ENCODE measurements at places on chromosomes 4 and X.
A peak's percentile ranks its signal among the peaks of the same experiment; 100 is the strongest.

- peaks cover 2% of the 10 kb centered on the region for H3K27me3 ChIP-seq
- H3K27ac ChIP-seq, result no peak overlapping the region
- no peak overlapping the region for H3K4me3 ChIP-seq
- H3K36me3 ChIP-seq, result no peaks in the 10 kb centered on the region
- H3K4me1 ChIP-seq, result peaks cover 2% of the 10 kb centered on the region
- no peak for DNase-seq
Measured at GRCh38 chrX:57573754-57574153, 18.1 kb upstream of the ZXDB start.

GRCh38 chr4:109562457-109563239 is 2.6 kb downstream of the MCUB start:
- DNase-seq, result no peak
- H3K27me3 ChIP-seq, result no peaks in the 10 kb centered on the region
- H3K36me3 ChIP-seq, result peaks cover 32% of the 10 kb centered on the region
- H3K27ac ChIP-seq, result no peak overlapping the region
- peak overlapping the region; percentile 17 for H3K4me3 ChIP-seq

DNA sequence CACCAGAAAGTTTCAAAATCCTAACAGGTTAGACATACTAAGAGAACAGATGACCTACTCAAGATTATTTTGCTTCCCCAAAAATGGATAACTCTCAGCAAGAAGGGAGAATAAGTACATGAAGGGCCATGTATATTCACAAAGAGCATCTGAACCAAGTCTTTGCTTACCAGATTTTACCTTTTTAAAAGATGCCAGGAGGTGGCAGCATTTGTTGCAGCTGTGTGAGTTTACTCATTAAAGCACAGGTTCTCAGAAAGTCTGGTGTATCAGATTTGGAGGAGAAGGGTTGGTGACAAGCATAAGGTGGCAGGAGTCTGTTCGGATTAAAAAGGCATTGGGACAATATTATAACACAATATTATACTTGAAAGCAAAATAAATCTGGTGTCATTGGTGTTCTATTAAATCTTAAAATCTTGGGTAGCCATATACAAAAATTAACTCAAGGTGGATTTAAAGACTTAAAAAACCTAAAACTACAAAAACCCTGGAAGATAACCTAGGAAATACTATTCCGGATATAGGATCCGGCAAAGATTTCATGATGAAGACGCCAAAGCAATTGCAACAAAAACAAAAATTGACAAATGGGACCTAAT is 51.3 kb upstream of the NFKB1 start:
- H3K27ac ChIP-seq, result no peak overlapping the region
- H3K36me3 ChIP-seq, result no peaks in the 10 kb centered on the region
- peak; percentile 42 for DNase-seq

- no peak for DNase-seq
- H3K4me3 ChIP-seq, result peak overlapping the region; percentile 74
- no peaks in the 10 kb centered on the region for H3K36me3 ChIP-seq
- H3K27ac ChIP-seq, result no peak overlapping the region
Measured at GRCh38 chrX:153667281-153667955, 6.2 kb downstream of the PNCK start.

DNA sequence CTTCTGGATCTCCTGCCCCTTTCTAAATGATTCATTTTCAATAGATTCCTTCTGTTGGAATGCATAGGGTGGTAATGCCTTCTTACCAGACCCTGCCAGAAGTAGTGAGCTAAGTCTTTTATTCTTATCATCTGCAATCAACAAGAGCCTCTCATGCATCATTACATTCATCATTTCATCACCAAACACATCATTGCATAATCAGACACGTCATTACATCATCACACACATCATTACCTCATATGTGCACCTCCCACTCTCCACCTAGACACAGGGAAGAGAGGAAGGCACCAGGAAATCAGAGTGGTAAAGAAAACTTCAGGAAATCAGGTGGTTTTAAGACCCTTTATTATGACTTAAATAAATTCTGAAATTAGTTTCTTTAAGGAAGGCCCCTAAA is 45.0 kb downstream of the VCX2 start:
- no peaks in the 10 kb centered on the region for H3K27me3 ChIP-seq
- H3K4me1 ChIP-seq, result no peaks in the 10 kb centered on the region
- no peak for DNase-seq

- H3K27ac ChIP-seq, result no peak overlapping the region
- no peaks in the 10 kb centered on the region for H3K27me3 ChIP-seq
- H3K4me3 ChIP-seq, result no peak overlapping the region
- H3K4me1 ChIP-seq, result no peaks in the 10 kb centered on the region
Measured at GRCh38 chr4:8402640-8403039, 37.9 kb downstream of the ACOX3 start.

- no peak overlapping the region for H3K4me3 ChIP-seq
- H3K27me3 ChIP-seq, result no peaks in the 10 kb centered on the region
- H3K27ac ChIP-seq, result no peak overlapping the region
- H3K4me1 ChIP-seq, result no peaks in the 10 kb centered on the region
- DNase-seq, result no peak
Measured at GRCh38 chr4:7226439-7226838, 34.1 kb downstream of the SORCS2 start.

- H3K27me3 ChIP-seq, result no peaks in the 10 kb centered on the region
- no peaks in the 10 kb centered on the region for H3K4me1 ChIP-seq
- no peaks in the 10 kb centered on the region for H3K36me3 ChIP-seq
- no peak overlapping the region for H3K27ac ChIP-seq
- H3K4me3 ChIP-seq, result no peak overlapping the region
Measured at GRCh38 chrX:101999644-102000539, 68.1 kb upstream of the ZMAT1 start.

- H3K27ac ChIP-seq, result no peak overlapping the region
- H3K4me3 ChIP-seq, result no peak overlapping the region
- no peaks in the 10 kb centered on the region for H3K36me3 ChIP-seq
- H3K4me1 ChIP-seq, result peaks cover 10% of the 10 kb centered on the region
- H3K27me3 ChIP-seq, result no peaks in the 10 kb centered on the region
- DNase-seq, result no peak
Measured at GRCh38 chr4:5942947-5943346, 50.1 kb upstream of the CRMP1 start.

- H3K4me3 ChIP-seq, result peak overlapping the region; percentile 37
- peak overlapping the region; percentile 49 for H3K27ac ChIP-seq
- no peaks in the 10 kb centered on the region for H3K27me3 ChIP-seq
- H3K4me1 ChIP-seq, result peaks cover 44% of the 10 kb centered on the region
- DNase-seq, result no peak
Measured at GRCh38 chr4:17805580-17806155, 4.9 kb downstream of the DCAF16 start.

GRCh38 chr4:16573739-16574138 is 324.7 kb downstream of the LDB2 start:
- no peaks in the 10 kb centered on the region for H3K36me3 ChIP-seq
- DNase-seq, result no peak
- no peak overlapping the region for H3K4me3 ChIP-seq

GRCh38 chr4:14096396-14096965 is 469.0 kb upstream of the BOD1L1 start:
- no peak for DNase-seq
- no peak overlapping the region for H3K4me3 ChIP-seq
- no peaks in the 10 kb centered on the region for H3K27me3 ChIP-seq
- no peak overlapping the region for H3K27ac ChIP-seq
- no peaks in the 10 kb centered on the region for H3K4me1 ChIP-seq

DNA sequence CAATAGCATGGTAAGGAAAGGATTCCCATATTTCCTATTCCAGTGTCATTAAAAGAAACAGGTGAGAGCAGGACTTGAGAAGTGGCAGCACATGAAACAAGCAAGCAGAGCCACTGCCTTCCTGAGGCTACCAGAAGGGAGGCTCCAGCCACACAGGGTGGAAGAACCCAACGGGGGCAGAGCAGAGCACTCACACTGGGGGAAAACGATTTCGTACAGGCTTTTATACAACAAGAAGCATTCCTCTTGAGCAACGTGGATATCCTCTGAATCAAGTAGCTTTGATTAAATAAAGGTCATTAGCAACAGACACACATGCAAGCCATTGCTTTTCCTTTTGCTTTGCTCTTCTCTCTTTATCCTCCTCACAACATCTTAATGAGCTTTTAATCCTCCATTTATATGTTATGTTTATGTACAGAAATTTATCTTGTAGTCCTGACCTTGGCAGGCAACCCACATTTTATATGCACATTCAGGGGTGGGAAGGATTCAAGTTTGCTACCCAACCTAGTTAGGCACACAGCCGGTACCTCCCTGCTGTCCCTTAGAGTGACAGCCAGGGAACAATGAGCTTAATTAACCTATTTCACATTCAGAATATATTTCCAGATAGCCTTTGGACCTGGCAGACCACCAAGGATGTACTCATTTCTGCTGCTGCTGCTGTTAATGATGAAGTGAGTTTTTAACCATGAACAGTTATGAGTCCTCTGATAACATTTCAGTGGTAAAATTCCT is 202.1 kb downstream of the ARHGAP24 start:
- no peak overlapping the region for H3K4me3 ChIP-seq
- H3K27ac ChIP-seq, result no peak overlapping the region
- no peak for DNase-seq

DNA sequence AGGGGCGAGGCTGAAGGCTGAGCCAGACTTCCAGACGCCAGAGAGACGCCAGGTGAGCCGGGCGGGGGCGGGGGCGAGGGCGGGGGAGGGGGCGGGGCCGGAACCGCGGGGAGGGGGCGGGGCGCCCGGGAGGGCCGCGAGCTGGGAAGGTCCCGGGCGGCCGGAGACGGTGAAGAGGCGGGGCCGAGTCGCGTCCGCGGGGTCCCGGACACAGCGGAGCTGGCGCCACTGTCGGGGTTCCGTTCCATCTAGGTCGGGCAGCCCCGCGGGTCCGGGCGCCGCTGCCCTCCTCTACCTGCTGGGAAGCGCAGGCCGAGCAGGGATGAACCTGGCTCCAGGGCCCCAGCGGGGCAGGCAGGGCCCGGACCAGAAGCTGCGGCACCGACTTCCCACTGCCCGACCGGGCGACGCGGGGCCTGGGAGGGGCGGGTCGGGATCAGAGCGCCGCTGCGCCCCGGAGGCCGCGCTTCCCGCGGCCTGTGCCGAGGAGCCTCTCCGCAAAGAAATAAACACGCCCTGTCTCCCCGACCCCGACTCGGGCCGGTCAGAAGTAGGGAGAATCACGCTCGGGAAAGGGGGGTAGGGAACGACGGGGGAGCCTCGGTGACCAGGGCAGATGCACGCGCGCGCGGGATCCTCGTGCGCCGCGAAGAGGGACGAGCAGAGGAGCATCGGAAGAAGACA is 10.6 kb downstream of the HMX1 start:
- H3K27ac ChIP-seq, result no peak overlapping the region
- no peak overlapping the region for H3K4me3 ChIP-seq
- no peak for DNase-seq
- H3K4me1 ChIP-seq, result peaks cover 2% of the 10 kb centered on the region
- H3K36me3 ChIP-seq, result no peaks in the 10 kb centered on the region

- no peak overlapping the region for H3K27ac ChIP-seq
- H3K36me3 ChIP-seq, result peaks cover 12% of the 10 kb centered on the region
- DNase-seq, result no peak
- H3K4me1 ChIP-seq, result peaks cover 6% of the 10 kb centered on the region
- H3K27me3 ChIP-seq, result no peaks in the 10 kb centered on the region
Measured at GRCh38 chr4:168441412-168441811, 38.9 kb downstream of the DDX60L start.

DNA sequence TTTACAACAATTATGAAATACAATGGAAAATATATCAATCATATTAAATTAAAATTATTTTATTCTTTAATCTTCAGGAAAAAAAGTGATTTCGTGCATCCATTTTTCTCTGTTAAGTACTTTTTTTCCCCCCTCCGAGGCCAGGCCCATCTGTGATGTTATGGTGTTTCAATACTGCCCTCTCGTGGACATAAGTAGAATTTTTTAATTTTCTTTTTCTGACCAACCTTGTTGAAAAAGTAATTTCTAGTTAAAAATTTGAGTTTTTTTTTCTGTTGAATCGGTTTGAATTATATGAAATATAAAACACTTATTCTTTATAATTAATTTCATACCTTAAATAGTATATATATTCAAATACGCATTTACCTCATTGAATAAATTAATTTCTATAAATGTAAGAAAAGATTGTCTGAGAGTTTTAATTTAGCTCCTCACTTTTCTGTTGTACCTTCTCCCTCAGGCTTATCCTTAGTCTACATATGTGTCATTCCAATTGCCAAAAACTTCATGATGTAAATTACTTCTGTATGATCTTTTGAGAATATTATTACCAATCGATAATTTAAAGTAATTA is 175.8 kb upstream of the TECRL start:
- no peak overlapping the region for H3K27ac ChIP-seq
- H3K27me3 ChIP-seq, result no peaks in the 10 kb centered on the region
- no peaks in the 10 kb centered on the region for H3K36me3 ChIP-seq
- no peak for DNase-seq

GRCh38 chrX:139844163-139844562 is 88.7 kb downstream of the ATP11C start:
- H3K27me3 ChIP-seq, result no peaks in the 10 kb centered on the region
- no peak overlapping the region for H3K4me3 ChIP-seq
- peaks cover 4% of the 10 kb centered on the region for H3K36me3 ChIP-seq

DNA sequence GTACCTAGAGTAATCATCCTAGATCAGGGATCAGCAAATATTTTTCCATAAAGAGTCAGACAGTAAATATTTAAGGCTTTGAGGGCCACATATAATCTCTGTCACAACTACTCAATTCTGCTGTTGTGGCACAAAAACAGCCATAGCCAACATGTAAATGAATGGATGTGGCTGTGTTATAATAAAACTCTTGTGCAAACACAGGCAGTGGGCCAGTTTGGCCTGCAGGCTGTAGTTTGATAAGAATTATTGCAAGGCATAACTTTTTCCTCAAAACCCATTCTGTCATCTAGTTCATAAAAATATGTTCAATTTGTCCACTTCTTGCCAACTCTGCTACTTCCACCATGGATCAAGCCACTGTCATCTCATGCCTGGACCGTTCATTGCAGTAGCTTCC is 39.4 kb upstream of the SHROOM4 start:
- no peak for DNase-seq
- H3K4me1 ChIP-seq, result no peaks in the 10 kb centered on the region
- H3K27me3 ChIP-seq, result no peaks in the 10 kb centered on the region
- H3K4me3 ChIP-seq, result no peak overlapping the region

GRCh38 chrX:24398766-24399165 is 38.3 kb downstream of the SUPT20HL1 start:
- H3K36me3 ChIP-seq, result no peaks in the 10 kb centered on the region
- H3K27ac ChIP-seq, result no peak overlapping the region
- H3K4me1 ChIP-seq, result peaks cover 2% of the 10 kb centered on the region
- no peak for DNase-seq
- H3K27me3 ChIP-seq, result no peaks in the 10 kb centered on the region

DNA sequence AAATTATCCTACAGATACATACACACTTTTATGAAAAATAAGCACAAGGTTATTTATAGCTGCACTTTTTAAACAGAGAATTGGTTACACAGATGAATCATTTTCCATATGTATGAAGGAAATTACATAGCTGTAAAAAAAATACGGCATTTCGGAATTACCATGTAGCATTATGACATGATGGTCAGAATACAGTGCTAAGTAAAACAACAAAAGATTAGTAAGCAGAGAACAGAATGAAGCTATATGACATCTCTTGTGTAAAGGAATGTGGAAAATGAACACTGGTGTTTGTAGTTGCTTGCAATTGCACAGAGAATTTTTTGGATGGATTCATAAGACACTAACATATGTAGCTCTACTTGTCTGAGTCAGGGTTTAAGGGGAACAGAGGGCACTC is 1222.0 kb upstream of the PRKX start:
- H3K27me3 ChIP-seq, result no peaks in the 10 kb centered on the region
- H3K4me3 ChIP-seq, result no peak overlapping the region
- H3K36me3 ChIP-seq, result no peaks in the 10 kb centered on the region

All from activated T-helper 2 cell treated with anti-CD3 and anti-CD28 coated beads, Interferon-gamma antibody, Interleukin-2, Interleukin-4, amounts not matched to agents 10 μg/mL and 5 μg/mL and 100 μg/mL, durations not matched to agents 14 hours and 24 hours and 36 hours (primary cell).